ENCODE measurements at places on chromosomes 7 and 10.

GRCh38 chr10:6525599-6526165 lies 54.4 kb downstream of the PRKCQ start:
- DNase-seq: no peak

- no peak for DNase-seq
Measured at GRCh38 chr7:82669141-82669540, 225.6 kb upstream of the CACNA2D1 start.

GRCh38 chr7:55365205-55365674 lies at the start of gene LANCL2:
Gene LANCL2, plus strand, starts transcription at chr7:55365337. Its CDS starts 689 bp downstream, at chr7:55366026.
- DNase-seq: no peak

- DNase-seq: no peak
Measured at GRCh38 chr7:80459776-80460510, 51.9 kb downstream of the GNAT3 start.

GRCh38 chr7:128937647-128938543 lies at the start of gene IRF5:
Gene IRF5, plus strand, starts transcription at chr7:128937927. Its CDS starts 4,155 bp downstream, at chr7:128942082.
- DNase-seq: no peak

DNA sequence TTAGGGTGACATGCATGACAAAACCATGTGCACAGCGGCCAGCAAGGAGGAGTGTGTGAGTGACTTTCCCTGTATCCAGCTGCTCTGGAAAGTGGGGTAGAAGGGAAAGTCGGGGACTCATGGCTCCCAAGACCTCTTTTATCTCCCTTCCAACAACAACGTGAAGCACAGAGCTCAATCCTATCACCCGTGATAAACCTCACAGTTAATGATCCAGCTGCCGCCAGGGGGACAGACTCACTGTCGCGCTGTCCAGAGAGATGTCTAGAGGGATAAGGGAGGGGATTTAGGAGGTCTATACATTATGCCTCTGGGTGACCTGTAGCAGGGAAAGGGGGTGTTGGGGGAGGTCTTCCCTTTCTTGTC lies 84.0 kb upstream of the SMNDC1 start:
- no peak for DNase-seq

GRCh38 chr10:118775478-118775877 lies 20.7 kb upstream of the CACUL1 start:
- DNase-seq: no peak

GRCh38 chr10:118042827-118043242 lies 3.9 kb downstream of the RAB11FIP2 start:
- no peak for DNase-seq

DNA sequence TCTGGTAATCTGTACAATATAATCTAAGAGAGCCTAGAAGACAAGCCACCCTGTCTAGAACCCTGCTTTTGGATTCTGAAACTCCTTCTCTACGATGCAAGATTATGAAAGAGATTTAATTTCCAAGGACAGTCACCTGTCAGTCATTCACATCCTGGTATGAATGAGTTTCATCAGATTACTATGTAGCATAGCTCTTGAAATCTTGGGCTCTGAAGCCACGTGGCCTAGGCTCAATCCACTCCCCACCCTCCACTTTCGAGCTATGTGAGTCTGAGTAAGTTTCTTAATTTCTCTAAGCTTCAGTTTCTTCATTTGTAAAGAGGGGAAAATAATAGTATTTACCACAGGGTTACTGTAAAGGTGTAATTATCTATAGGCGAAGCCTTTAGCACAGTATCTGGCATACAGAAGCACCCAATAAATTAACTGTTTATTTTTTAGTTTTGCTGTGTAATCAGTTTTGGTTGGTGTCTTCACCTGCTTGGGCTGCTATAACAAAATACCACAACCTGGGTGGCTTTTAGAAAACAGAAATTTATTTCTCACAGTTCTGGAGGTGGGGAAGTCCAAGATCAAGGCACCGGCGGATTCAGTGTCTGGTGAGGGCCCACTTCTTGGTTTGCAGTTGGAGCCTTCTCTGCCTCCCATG lies 71.3 kb downstream of the MYOF start:
- DNase-seq: no peak

GRCh38 chr7:77570330-77571011 lies 33.4 kb downstream of the PTPN12 start:
- no peak for DNase-seq

GRCh38 chr7:31175672-31176071 lies 123.6 kb downstream of the ADCYAP1R1 start:
- DNase-seq: no peak

GRCh38 chr7:92797693-92798092 lies 38.7 kb downstream of the CDK6 start:
- no peak for DNase-seq

- no peak for DNase-seq
Measured at GRCh38 chr10:71396711-71397295, at the start of gene CDH23. Gene CDH23, plus strand, starts transcription at chr10:71396920. Its CDS starts 42,912 bp downstream, at chr10:71439832.

GRCh38 chr7:112067632-112068540 lies 138.3 kb downstream of the DOCK4 start:
- DNase-seq: no peak

DNA sequence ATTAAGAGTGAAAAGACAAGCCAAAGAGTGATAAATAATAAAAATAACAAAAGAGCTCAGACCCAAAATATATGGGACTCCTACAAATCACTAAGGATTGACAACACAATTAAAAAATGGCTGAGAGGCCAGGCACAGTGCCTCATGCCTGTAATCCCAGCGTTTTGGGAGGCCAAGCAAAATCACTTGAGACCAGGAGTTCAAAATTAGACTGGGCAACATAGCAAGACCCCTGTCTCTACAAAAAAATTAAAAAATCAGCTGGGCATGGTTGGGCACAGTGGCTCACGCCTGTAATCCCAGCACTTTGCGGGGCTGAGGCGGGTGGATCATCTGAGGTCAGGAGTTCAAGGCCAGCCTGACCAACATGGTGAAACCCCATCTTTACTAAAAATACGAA lies 137.3 kb downstream of the IDE start:
- DNase-seq: no peak

- DNase-seq: no peak
Measured at GRCh38 chr7:142940966-142941535, 1.8 kb downstream of the LLCFC1 start.

GRCh38 chr7:45573204-45573603 lies 964 bp upstream of the ADCY1 start:
- DNase-seq: no peak

GRCh38 chr7:127831318-127832219 lies 179.6 kb downstream of the SND1 start:
- DNase-seq: no peak

DNA sequence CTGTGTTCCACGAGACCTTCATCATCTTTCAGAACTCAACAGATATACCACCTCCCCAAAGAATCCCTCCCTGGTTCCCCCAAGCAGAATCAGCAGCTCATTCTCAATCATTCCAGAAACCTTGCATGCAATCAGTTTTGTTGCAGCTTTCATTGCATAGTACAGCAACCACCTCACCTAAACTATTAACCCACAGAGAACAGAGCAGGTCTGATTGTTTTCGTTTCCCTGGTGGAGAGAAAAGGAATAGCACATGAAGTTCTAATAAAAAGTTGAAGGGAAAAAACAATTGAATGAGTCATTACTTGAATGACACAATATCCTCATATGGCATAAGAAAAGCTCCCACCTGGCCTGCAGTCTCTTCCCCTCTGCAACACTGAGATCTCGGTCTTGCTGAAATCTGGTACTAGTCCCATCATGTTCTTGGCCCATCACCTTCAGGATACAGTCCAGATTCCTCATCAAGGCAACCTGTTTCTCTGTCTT lies 147.1 kb upstream of the GDF10 start:
- no peak for DNase-seq

DNA sequence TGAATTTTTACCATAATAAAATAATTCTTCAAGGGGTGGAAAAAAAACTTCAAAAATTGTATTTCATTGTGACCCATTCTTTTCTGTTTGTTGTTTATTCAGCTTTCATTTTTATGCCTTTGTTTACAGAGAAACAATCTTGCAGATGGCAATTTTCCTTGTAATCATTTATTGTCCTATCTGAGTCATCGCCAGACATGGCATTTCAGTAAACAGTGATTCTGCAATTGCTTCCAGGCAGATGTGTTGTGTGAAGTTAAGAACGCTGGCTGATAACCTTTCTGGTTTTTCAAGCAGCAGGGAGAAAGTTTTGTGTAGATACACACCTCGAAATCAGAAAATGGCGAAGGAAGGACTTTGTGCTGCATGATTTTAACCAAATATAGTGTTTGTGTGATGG lies 80.7 kb upstream of the RPA3 start:
- DNase-seq: no peak

GRCh38 chr10:52762088-52762487 lies 10.5 kb downstream of the MBL2 start:
- DNase-seq: no peak

GRCh38 chr7:95620631-95621030 lies 24.3 kb upstream of the PDK4 start:
- DNase-seq: no peak

- DNase-seq: peak; percentile 84
Measured at GRCh38 chr7:73521636-73522104, 423 bp downstream of the BAZ1B start.

GRCh38 chr10:102352066-102352715 lies 43.3 kb upstream of the NFKB2 start:
- DNase-seq: peak; percentile 8

DNA sequence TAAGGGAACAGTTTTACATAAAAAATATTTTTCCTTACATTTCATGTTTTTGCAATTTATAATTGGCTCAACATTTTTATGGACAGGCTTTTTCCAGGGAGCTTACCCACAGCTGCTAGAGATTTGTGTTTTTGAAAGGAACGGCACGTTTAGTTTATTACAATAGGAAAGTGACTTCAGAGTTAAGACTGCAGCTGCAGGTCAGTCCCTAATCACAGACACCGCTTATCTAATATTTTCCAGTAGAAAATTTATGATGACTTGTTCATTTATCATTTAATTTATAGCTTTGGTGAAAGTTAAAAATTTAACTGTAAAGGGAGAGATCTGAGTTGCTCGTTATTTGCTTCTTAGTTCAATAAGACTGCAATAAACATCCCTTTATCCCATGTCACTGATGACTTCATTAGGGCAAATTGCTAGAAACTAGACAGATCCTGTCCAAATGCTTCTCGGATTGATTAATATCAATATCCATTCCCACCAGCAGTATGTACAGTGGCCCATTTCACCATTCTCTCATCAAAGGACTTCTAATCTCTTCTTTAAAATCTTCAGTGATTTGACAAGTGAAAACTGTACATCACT lies 97.0 kb upstream of the ODAD2 start:
- no peak for DNase-seq

DNA sequence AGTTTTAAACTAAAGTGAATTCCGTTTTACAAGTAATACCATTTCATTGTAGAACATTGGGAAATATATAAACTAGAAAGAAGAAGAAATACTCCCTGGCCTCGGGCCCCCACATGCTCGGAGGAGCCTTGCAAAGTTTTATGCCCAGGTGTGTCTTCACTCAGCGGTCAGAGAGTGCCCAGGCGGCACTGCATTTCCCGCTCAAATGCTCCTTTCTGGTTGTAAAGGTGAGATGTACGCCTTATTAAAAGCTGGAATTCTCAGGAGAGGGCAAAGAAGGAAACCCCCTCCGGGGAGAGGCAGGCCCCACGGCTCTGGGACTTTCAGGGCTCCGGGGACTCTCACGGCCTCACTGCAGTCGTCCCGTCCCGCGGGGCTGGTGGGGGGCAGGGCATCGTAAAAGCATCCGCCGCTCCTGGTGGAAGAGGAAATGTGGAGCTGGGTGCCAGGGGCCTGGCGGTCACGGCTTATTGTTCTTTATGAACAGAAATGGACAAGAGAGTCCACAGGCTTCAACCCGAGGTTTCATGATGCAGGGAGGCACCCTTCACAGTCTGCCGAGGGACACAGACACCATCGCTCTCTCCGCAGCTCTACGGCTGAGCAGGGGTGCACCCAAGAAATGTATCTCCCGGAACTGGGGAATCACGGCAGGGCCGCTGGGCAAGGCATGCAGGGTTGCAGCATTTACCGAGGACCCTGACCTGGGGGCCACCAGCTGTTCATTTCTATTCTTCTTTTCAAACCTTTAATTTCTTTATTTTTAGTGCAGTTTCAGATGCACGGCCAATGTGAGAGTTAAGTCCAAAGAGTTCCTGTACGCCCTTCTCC lies 47.7 kb upstream of the INPP5A start:
- DNase-seq: no peak

- no peak for DNase-seq
Measured at GRCh38 chr7:121330053-121330833, 1.4 kb downstream of the WNT16 start.

DNA sequence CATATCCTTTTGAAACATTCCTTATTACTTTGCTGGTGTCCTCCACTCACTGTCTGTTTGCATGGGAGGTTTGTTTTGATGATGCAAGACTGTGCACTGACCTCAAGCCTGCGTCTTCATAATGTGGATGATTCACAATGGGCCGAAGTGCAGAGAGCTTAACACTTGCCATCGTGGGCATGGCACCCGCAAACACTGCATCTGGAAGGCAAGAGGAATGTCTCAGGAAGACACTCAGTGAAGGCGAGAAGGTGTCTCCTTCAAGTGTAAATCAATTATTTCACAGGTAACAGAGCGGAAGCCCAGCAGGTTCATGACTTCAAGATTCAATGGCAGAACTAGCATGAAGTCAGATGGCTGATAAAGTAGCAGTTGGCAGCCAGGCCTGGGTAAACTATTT lies 98.1 kb downstream of the DPY19L1 start:
- no peak for DNase-seq
